Muscle of arm (tissue), 14 donors: ENCODE measurements at places on chromosomes 6 and 20. TPM values are rescaled to one million over a fixed set of nuclear protein-coding genes. Genes with fewer than 3 reads are reported as not detected.

- no peak for DNase-seq
These were observed 37.0 kb downstream of the MC3R start for GRCh38 chr20:56285496-56285895.

- DNase-seq: no peak
These were observed 428.5 kb downstream of the KHDRBS2 start for GRCh38 chr6:61857541-61857940.

DNA sequence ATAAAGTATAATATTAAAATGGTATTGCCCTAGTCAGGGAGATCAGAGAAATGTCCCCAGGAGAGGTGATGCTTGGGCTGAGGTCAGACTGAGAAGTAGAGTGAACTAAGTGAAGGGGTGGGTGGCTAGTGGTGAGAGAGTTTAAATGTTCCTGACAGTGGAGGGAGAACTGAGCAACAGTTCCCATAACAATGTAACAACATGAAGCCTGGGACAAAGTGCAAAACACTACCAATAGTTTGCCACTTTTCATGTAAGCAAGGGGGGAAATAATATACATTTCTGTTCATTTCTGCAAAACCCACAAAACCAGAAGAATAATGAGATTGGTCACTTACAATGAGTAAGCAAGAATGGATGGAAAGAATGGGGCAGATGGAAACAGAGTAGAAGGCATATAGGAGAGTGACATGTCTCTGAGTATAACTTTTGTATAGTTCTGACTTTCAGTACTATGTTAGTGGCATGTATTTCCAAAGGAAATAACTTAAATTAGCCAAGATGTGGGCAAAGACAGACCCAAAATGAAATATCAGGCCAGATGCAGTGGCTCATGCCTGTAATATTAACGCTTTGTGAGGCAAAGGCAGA, 13.3 kb upstream of the FAXC start:
- no peak for DNase-seq

DNA sequence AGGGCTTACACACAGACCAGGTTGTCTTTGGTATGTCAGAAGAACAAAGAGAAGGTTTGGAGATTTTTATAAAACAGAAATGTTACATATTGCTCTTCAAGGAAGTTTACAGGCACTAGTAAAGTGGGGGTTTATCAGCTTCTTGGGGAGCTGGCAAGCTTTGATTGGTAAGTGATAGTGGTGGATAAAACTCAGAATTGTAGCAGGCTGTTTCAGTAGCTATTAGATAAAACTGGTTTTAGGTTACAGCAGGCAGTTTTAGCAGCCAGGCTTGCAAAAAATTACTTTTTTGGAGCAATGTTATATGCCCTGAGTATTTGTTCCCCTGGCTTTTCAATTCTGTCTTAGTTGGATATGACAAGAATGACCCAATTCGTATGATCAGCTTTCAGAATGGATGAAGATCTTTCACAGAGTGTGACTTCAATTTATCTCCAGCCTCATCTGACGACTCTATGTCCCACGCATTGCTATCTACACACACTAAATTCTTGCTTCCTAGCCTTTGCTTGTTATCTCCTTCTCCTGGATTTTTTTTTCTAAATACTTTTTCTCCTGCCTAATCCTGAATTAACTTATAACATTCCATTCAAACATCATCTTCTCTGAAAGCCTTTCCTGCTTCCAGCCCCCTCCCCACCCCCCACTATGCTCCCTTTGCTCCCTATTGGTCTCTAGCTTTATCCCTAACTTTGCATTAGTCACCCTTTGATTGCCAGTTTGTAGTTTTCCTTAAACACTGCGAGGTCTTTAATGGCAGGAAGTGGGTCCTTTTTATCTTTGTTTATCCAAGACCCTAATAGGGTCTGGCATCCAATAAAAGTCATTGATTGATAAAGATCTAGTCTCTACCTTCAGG, 1.0 kb upstream of the TOMM34 start:
- DNase-seq: no peak

- DNase-seq: no peak
These were observed 7.1 kb downstream of the PLTP start for GRCh38 chr20:45904583-45905504.

GRCh38 chr20:50911030-50911429, 20.2 kb downstream of the ADNP start:
- no peak for DNase-seq

- DNase-seq: no peak
These were observed 11.1 kb upstream of the SLC22A23 start for GRCh38 chr6:3467996-3468395.

DNA sequence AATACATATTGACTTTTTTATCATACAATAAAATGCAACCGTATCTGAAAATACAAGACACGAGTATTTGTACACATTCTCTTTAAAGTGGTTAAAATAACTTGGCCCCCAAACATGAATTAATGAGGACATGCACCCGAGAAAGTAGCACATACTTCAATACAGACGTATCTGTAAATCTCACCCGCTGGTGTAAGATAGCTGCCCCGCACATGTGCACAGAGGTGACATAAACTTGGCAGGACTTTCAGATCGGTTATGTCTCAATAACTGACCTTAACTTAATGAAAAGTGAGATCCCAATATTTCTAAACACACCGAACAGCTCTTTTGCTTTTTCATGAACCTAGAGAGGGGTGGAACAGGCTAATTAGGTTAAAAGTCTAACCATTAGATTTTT, 91.5 kb upstream of the RPS6KA2 start:
- no peak for DNase-seq

DNA sequence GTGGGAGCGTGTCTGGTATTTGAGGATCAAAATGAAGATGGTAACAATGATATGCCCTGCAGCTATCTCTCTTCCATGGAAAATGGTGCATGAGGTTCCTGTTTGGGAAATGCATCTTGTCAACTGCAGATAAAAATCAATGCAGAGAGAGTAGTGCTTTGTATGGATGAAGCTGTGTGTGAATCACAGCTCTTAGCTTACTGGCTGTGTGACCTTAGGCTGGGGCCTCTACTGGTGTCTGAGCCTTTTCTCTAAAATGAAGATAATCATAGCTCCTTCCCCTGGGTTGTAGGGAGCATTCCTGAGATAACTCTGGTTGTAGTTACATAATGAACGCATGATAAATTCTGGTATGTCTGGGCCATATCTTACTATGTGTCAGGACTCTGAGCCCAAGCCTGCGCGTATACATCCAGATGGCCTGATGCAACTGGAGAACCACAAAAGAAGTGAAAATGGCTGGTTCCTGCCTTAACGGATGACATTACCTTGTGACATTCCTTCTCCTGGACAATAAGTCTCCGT, 19.6 kb downstream of the ANGPT4 start:
- DNase-seq: no peak

DNA sequence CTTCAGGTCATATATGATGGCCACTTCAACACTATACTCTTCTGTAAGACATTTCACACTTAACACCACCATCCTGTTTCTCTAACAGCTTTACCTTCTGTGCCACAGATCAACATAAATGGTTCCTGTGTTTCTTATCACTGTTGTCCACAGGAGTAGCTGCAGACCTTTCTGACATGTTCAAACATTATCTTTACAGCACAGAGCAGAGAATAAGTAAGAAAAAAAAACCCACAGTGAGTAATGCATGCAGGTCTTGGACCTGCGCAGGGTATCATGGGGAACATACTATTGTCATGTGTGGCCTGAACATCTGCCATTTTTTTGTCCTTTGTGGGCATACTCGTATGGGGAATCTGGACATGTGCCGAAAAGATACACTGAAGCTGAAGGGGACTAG, 161.9 kb downstream of the KIF16B start:
- no peak for DNase-seq

DNA sequence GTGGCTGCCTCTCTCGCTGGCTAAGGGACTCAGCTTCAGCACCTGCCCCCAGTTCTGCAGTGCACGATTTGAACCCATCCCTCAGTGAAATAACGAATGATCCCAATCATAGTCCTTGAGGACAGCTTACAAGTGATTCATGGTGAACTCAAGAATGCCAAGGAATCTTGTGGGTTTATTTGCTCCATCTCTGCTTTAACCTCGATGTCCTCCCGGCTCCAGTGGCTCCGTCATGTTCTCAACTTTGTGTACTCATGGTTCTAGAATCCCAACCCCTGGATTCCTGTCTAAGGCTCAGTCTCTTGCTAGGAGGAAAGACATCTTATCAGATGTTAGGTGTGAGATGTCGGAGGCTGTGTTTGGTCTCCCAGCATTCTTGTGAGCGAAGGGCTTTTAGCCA, 29.0 kb upstream of the GTSF1L start:
- DNase-seq: no peak

DNA sequence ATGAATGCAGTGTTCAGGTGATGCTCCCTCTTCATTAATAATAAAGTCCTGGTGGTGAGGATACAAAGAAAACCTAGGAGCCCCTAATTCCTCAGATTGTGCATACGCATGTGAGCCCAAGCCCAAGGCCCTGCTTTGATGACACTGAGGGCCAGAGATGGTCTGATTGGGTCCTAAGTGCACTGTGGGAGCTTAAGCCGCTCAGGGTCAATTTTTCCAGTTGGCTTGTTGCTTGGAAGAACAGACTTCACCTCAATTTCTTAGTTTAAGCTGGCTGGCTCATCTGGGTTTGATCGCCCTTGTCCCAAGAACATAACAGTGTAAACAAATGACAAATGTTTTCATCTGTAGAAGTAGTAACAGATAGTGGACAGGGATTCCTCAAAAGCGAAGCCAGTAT, 41.4 kb downstream of the INSM1 start:
- no peak for DNase-seq

DNA sequence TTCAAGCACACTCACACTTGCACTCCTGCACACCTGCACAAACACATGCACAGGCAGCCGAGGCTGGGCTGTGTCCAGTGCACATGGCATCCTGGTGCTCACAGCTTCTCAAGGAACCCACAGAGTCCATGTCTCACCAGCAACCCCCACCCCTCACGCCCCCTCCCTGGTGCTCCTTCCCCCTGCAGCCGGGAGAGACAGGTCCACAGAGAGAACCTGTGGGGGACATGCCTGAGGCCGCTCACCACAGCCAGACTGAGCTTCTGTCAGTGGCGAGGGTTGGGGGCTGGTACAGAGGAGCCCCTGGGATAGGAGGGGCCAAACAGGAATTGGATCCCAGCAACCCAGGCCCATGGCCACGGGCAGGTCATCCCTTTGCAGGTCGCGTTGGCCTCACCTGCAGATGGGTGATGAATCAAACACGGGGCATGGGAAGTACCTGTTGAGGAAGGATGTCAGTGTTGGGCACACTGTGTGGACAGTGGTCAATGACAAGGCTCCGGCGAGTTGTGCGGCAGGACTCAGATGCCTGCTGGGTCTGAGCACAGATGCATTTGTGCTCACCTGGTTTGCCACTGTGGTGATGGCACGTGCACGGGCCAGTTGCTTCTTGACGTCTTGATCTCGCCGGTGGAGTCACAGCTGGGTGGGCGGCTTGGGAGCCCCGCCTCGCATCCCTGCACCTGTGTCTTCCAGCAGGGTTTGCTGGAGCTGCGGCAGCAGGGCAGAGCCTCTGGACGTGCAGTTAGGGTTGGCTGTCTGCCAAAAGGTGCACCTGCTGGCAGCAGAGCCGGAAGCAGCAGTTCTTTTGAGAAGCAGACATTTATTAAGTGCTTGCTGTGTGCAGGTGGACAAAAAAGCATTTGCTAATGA, 113.0 kb downstream of the ERMARD start:
- DNase-seq: no peak

- no peak for DNase-seq
These were observed 269.4 kb upstream of the CDYL start for GRCh38 chr6:4506792-4507191.

DNA sequence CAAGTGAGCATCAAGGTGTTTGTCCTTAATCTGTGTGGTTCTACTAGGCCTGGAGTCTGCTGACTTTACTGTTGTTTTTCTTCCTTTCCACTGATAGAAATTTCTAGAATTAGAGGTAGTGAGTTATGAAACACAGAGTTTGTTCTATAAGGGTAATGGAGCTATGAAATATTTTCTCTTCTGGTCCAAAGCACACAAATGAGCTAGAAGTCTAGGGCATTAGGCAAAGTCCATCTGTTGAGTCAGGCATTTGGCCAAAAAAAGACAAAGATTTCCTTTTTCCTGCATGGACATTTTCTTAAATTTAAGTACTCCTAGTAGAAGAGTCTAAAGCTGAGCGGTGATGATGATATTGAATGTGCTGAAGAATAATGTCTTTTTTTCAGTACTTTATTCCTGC, 174.3 kb upstream of the STXBP5 start:
- DNase-seq: no peak

- no peak for DNase-seq
These were observed 593.4 kb downstream of the EYS start for GRCh38 chr6:65113581-65113980.

GRCh38 chr20:20864351-20865096, 152.1 kb upstream of the RALGAPA2 start:
- peak; percentile 51 for DNase-seq

DNA sequence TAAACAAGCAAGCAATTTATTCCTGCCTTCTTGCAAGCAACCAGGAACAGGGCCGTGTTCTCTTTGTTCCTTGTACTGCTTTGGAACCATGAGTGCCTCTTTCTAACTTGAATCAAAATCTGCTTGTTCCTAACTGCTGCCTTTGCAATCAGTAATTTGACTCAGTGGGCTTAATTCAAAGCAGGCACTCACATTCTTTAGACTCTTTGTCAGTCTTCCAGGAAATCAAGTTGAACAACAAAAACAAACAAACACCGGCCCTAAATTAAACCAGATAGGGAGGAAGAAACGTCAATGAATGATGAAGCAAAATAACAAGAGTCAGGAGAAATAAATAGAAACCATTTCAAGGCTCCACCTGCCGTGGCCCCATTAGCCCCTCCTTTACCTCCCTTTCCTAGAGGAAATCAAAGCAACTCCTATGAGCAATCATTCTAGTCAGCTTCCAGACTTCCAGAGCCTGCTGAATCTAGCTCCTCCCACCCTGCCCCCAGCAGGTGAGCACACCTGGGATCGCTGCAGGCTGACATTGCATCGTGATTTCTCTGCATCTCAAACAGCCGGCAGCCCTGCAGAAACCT, 582.2 kb upstream of the FLRT3 start:
- DNase-seq: no peak

- no peak for DNase-seq
These were observed 3.5 kb downstream of the TGM3 start for GRCh38 chr20:2299301-2299700.

GRCh38 chr6:169163411-169163901, 90.2 kb downstream of the THBS2 start:
- DNase-seq: no peak

DNA sequence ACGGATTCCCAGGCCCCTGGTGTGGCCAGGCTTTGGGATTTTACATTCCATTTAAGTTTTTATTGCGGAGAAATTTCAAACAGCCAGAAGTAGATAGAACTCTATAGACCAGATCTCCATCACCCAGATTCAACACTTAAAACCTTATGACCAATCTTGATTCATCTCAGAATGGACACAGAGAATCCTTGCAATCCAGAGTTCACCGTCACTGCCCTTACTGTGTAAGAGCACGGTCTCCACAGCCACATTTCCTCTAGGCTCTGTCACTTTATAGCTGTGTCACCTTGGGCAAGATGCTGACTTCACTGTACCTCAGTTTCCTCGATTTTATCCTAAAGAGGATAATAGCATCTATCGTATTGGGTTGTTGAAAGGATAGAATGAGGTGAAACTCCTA, 979 bp downstream of the ZNF133 start:
- DNase-seq: no peak

GRCh38 chr20:9323622-9324021, 190.8 kb upstream of the LAMP5 start:
- DNase-seq: no peak

GTSF1L gene
- polyA plus RNA-seq: not detected

TOX2 gene
- 6.4 TPM for polyA plus RNA-seq

PNLDC1 gene
- polyA plus RNA-seq: 0.13 TPM

C6orf15 gene
- polyA plus RNA-seq: not detected

GGTLC1 gene
- not detected for polyA plus RNA-seq

PTCRA gene
- not detected for polyA plus RNA-seq

OPRM1 gene
- polyA plus RNA-seq: not detected
